Stimulated activated CD8-positive, alpha-beta memory T cell treated with anti-CD3 and anti-CD28 coated beads, Interleukin-4, amount 100 ng/mL, for 4 hours (primary cell): ENCODE measurements at places on chromosomes 12 and 14.

GRCh38 chr14:32934881-32935633, 3.6 kb upstream of the NPAS3 start:
- no peak for DNase-seq

DNA sequence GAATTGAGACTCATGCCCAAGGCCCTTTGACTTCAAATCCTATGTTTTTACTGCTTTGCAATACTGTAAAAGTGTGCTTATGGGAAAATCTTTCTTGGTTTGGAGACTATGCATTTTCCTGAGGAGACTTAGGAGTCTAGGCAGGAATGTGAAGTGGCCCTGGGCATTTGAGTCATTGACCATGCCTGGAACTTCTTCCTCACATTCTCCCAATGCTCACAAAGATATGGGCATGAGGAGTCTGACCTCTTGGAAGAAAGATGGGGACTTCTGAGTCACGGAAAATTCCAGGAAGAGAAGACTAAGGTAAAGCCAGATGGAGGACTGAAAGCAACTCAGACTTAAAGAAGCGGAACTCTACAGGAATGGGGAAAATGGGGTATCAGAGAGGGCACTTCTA, 38.2 kb upstream of the ZNF641 start:
- DNase-seq = no peak

DNA sequence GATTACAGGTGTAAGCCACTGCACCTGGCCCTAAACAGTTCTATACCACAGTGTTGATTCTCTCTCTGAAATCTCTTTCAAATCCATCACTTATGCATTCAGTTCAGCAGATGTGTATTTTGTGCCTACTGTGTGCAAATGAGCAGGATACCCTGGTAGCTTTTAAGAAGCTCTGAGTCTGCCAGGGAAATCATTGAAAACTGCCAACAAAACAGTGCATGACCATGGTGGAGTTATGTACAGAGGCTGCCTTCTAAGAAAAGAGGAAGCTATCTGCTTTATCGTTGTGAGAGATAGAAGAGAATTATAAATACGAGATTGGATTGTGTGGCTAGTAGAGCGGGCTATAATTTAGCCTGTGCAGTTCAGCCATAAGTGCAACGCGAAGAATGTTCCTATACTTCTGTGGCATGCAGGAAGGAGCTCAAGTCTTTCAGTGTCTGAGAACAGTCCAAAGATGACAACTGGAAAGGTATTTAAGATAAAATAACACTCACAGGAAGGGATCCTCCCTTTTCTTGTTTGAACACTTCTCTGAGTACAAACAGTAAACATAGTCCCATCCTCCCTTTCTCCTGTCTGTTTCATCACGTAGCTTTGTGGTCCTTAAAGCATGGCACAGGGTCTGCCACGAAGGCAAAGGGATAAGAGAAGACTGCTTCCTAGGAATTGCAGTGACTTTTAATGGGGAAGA, 4.3 kb downstream of the DIP2B start:
- no peak for DNase-seq

- no peak for DNase-seq
Observed at GRCh38 chr14:69572841-69573135, 1.9 kb downstream of the CCDC177 start.
